Left ventricle myocardium inferior (tissue), 1 donor: ENCODE measurements at places on chromosomes 5 and 9.

DNA sequence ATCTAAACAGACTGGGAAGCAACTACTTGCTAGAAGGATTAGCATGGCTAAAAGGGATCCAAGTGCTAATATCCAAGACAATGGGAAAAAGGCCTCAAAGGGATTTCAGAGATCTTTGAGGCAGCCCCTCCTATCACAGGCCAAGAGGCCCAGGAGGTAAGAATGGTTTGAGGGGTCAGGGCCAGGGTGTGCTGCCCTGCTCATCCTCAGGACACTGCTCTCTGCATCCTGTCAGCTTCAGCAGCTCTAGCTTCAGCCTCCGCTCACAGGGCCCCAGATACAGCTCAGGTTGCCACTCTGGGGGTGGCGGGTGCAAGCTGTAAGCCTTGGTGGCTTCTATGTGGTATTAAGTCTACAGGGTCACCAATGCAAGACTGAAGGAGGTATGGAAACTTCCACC lies 278.7 kb downstream of the PARP8 start:
- no peak for DNase-seq

DNA sequence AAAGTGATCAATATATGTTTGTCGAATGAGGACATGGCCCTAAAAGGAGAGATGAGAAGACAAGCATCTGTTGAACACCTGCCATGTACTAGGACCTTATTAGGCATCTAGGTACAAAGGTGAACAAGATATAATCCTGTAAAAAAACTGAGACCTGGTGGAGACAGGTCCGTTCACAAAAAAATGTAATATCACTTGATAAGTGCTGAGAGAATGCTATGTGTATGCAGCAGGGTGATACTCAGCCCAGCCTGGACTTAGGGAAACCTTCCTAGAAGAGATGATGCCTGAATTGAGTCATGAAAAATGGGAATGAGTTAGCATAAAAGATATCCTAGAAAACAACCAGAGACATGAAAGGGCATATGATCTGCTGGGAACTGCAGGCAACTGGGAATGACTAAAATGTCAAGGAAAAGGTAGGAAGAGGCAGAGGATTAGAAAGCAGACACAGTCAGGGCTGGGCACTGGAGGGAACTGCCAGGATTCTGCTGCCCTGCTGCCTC lies 108.5 kb downstream of the ADRB2 start:
- DNase-seq: no peak

DNA sequence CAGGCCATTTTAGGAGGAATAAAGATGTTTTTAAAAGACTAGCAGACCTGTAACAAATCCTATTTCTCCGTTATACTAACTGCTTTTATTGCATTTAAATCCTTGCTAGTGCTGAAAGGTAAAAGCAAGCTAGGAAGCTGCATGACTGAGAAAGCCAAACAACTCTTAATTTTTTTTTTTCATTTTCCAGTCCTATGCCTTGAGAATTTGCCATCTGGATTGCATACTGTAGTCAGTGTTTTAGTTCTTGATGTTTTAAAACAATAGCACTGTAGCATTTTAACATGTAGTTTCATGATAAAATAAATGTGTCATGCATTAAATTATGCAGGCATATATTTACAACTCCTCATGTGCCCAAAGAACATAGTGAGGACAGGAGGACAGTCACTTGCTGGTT lies 108.4 kb upstream of the FGF10 start:
- DNase-seq: no peak

DNA sequence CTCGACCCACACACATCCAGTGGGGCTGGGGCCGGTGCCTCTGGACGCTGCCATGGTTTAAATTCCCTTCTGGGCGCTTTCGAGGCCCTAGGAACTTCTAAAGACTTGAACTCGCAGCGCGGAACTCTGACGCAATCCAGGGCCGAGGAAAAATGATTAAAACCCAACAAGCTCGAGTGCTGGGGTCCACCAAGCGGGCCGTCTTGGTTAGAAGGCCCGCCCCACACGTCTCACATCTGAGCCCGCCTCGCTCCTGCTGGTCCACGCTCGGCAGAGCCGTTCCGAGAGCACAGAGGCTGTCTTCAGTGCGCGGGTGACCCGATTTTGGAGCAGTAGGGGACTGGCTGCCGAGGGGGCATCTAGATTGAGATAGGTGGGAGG lies 1.5 kb downstream of the CRHBP start:
- no peak for DNase-seq

- no peak for DNase-seq
Observed at GRCh38 chr5:1498623-1499416, 24.9 kb downstream of the LPCAT1 start.

DNA sequence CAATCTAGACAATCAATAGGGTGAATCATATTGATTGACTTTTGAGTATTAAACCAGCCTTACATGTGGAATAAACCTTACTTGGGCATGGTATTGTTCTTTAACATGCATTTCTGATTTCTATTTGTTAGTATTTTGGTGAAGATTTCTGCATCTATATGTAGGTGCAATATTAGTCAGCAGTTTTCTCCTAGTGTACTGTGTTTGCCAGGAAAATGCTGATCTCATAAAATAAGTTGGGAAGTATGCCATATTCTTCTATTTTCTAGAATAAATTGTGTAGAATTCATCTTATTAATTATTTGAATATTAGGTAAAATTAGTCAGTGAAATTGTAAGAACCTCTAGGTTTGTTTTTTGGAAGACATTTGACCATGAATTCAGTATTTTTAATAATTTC lies 38.4 kb downstream of the ANXA2R start:
- no peak for DNase-seq
